Brain (organoid and tissue), 16 donors: ENCODE measurements at places on chromosomes 12 and 14.

DNA sequence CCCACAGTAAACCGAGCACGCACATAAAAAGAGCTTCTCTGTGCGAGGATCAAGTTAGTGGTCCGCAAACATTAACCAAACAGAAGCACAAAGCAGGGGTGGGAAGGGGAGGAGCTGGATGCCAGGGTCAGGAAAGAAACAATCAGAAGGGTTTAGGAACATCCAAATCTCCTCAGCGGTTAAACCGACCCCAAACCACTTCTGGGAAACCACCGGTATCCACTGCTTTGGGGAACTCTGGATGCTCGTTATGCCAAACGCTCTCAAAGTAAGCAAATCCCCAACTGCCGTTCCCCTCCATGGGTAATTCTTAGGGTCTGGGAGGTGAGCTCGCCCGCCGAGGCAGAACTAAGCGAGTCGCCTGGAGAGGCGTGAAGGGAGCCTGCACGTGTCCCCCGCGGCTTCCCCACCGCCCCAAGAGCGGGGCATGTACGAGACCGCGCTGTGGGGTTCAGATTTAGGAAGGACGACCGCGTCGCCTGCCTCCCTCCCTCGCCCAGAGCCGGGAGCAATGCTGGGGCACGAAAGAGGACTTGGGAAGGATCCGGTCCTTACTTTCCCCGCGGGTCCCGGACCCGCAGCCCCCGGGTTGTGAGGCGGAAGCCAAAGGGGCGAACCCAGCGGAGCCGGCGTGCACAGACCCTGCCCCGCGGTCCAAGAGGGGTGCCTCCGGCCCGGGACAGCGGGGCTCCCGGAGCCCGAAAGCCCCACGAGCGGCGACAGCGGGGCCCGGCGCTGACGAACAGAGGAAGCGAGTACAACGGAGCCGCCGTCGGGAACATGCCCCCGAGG, 711 bp downstream of the SBNO1 start:
- DNase-seq, result peak; percentile 28

- DNase-seq, result no peak
These were observed 73.4 kb upstream of the ETV6 start for GRCh38 chr12:11576104-11576503.

GRCh38 chr14:90062127-90062794, 467 bp downstream of the KCNK13 start:
- peak; percentile 48 for DNase-seq

DNA sequence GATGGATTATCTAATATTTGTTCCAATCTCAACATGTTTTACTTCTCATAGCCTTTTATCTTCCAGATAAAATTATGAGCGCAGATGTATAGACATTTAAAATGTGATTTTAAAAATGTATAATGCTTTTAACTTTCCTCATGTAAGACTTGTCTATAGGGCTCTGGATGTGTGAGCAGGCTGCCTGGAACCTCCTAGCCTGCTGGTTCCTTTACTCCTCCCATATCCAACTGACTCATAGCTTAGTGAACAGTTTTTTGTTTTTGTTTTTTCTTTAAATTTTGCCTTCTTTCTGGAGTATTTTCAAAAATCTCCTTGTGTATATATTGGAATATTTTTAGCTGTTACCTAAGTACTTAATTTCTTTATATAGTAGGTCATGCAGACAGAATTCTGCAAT, 115.4 kb downstream of the PDE3A start:
- no peak for DNase-seq

DNA sequence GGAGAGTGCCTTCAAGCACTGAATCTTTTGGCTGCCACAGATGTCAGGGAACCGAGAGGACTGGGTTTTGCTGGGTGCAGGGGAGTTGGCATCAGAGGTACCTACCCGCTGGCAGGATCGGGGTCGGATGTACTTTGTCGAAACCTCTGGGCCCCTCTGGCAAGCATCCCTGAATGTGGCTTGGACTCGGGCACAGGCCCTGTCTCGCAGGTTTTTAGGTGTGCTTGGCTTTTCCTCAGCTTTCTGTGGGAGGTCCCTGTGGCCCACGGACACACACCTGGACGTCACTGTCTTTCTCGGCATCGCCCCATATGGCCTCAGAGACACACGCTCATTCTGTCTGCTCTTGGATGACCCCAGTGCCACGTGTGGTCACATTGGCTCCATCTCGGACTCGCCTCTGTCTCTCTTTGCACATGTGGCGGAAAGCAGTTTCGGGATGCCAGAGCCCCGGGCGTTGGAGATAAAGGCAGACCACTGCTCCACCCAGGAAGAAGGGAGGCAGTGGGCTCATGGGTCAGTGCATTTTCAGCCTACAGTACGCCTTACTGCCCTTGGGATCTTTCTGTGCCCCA, 769.6 kb upstream of the ALG10B start:
- DNase-seq, result no peak

DNA sequence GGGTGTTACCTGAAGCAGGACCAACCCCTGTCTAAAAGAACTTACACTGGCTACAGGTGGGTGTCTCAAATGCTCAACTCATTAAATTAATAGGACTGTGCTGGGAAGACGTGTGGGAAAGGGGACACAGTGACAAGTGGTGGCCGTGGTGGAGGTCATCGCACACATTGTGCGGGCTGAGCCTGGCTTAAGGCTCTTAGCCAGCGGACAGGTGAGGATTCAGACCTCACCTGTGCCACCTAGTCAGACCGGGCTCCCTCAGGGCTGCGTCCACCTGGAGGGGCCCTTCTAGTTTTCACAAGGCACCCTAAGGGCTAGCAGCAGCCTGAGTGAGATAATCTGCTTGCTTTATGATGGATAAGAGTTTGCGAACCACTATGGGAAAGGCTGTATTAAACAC, 125.2 kb upstream of the FKBP4 start:
- no peak for DNase-seq

- no peak for DNase-seq
These were observed 1.1 kb downstream of the SP1 start for GRCh38 chr12:53380794-53381730.

DNA sequence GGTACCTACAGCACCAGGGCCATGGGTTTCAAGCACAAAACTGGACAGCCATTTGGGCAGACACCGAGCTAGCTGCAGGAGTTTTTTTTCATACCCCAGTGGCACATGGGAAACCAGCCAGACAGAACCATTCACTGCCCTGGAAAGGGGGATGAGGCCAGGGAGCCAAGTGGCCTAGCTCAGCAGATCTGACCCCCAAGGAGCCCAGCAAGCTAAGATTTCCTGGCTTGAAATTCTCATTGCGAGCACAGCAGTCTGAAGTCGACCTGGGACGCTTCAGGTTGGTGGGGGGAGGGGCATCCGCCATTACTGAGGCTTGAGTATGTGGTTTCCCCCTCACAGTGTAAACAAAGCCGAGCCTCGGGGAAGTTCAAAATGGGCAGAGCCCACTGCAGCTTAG, 81.2 kb upstream of the CCDC175 start:
- no peak for DNase-seq

GRCh38 chr12:123952037-123952436, 20.6 kb downstream of the CCDC92 start:
- DNase-seq, result no peak

- no peak for DNase-seq
These were observed 10.5 kb upstream of the RFLNA start for GRCh38 chr12:124284368-124284767.

GRCh38 chr14:23085458-23085857, 9.5 kb downstream of the ACIN1 start:
- DNase-seq, result no peak

DNA sequence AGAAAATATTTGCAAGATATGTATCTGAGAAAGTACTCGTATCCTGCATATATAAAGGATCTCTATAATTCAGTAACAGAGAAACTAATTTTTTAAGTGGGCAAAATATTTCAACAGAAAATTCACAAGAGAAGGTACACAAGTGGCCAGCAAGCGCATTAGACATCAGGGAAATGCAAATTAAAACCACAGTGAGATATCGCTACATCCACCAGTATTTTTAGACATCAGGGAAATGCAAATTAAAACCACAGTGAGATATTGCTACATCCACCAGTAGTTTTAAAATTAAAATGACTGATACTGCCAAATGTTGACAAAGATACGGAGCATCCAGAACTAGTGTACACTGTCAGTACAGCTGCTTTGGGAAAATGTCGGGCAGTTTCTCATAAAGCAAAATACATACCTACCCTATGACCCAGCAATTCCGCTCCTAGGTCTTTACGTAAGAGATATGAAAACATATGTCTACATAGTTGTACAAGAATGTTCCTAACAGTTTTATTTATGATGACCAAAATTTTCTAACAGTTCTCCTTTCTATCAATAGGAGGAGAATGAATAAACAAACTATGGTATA, 2.8 kb upstream of the KCNK13 start:
- no peak for DNase-seq

- DNase-seq, result no peak
These were observed 936 bp downstream of the AKT1 start for GRCh38 chr14:104794631-104794992.

- no peak for DNase-seq
These were observed 129.7 kb upstream of the CCND2 start for GRCh38 chr12:4143896-4144295.

GRCh38 chr14:50303744-50304471, 8.1 kb downstream of the L2HGDH start:
- DNase-seq, result no peak

DNA sequence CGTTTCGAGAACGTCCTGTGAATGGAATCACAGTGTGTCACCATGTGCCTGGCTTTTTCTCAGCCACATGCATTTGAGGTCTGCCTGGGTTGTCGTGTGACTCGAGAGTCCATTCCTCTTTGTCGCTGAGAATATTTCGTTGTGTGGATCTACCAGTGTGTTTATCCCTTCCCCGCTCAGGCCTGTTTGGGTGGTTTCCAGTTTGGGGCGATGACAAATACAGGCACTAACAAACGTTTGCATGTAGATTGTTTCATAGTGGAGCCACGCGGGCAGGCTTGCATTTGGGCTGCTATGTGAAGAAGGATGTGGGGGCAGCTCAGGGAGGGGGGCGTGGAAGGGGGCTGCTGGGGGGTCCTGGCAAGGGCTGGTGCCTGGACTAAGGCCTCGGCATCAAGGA, 14.1 kb downstream of the RIN3 start:
- no peak for DNase-seq

DNA sequence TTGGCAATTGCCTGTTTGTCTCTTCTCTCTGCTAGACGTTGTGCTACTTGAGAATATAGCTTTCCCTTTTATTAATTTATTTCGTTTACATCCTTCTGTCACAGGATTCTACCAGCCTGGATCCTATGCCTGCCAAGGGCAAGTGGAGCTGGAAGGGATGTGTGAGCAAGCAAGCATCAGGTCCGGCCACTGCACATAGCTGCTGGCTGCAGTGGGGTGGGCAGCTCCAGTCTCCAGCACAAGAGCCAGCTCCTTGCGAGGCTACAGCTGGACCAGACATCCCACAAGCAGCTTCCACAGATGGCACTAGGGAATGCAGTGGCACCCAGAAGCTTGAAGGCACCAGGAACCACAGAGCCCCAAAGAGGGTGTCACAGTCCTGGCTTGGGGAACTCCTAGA, 225.0 kb downstream of the KCNC2 start:
- no peak for DNase-seq

DNA sequence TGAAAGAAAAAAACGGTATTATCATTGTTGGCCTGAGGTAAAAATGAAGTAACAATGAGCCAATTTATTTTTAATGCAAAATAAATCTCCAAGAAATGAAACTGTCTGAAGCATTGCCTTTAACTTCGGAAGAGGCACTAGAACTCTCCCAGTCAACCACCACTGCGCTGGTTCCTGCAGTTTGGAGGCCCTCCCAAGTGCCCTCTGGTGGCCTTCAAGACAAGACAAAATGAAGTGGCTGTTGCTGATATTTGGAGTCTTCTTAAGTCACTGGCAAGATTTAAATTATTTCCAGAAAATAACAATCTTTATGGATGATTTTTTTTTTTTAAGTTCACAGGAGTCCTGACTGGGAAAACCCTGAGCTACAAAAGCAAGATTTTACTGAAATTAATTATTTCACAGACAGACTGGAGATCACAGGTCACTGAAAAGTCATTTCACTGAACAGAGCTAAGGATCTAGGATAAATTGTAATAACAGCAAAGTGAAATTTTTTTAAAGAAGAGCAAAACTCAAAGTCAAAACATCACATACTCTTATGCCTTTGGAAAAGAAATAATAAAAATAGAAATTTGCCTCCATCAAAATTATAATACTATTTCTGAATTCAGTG, 58.2 kb downstream of the DICER1 start:
- DNase-seq, result peak; percentile 80

DNA sequence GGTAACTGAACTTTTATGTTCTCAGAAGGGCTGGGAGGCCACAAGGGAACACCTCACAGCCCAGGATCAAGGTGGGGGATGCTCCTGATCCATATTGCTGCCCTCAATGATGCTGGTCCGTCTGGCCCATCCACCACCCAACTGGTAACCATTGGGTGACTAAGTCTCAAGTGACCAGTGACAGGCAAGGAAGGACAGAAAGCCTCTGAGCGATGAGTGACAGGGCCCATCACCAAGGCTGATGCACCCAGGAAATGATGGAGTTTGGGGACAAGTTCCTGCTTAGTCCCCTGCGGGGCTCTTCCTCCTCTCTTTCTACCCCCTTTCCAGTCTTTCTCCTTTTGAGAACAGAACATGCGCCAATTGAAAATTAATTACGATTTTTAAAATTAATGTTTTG, 2.6 kb upstream of the MMP19 start:
- no peak for DNase-seq

- no peak for DNase-seq
These were observed 80.8 kb upstream of the PPP1R12A start for GRCh38 chr12:80015660-80016059.
